Stimulated activated CD4-positive, alpha-beta T cell treated with anti-CD3 and anti-CD28 coated beads, Interleukin-1b, Interleukin-23, amount 100 ng/mL, for 24 hours (primary cell): ENCODE measurements at places on chromosomes 1 and 21.
A peak's percentile ranks its signal among the peaks of the same experiment; 100 is the strongest.

GRCh38 chr1:234666761-234667160 lies 56.8 kb upstream of the IRF2BP2 start:
- no peak for DNase-seq

DNA sequence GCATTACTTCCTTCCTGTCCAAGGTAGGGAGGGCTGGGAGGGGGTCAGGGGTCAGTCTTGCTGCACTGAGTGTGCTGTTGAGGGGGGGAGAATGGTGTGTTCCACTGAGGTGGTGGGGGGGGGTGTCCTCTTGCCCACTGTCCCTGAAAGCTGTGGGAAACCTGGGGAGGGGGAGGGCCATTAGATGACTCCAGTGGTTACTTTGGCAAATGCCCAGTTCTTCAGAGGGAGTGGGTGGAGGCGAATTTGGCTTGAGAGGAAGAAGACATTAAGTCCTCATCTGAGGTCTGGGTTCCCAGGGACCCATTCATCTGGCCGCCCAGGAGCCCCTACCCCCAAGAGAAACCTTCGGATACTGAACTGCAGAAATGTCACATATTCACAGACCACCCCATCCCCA lies 36.2 kb downstream of the MEF2D start:
- DNase-seq = no peak

DNA sequence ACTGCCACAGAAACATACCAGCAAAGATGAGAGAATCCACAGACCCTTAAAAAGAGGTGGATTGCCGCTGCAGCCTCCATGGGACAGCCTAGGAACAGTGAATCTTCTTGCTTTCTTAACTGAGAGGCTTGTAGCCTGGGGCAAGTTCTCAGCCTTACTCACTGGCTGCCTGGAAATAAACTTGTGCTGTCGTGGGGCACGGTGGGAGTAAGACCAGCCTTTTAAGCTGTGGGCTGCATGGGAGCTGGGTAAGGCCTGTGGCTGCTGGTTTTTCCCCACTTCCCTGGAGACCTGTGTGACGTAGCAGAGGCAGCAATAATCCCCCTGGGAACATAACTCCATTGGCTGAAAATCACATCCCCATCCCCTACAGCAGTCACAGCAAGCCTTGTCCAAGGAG lies 30.8 kb downstream of the CD2 start:
- no peak for DNase-seq

DNA sequence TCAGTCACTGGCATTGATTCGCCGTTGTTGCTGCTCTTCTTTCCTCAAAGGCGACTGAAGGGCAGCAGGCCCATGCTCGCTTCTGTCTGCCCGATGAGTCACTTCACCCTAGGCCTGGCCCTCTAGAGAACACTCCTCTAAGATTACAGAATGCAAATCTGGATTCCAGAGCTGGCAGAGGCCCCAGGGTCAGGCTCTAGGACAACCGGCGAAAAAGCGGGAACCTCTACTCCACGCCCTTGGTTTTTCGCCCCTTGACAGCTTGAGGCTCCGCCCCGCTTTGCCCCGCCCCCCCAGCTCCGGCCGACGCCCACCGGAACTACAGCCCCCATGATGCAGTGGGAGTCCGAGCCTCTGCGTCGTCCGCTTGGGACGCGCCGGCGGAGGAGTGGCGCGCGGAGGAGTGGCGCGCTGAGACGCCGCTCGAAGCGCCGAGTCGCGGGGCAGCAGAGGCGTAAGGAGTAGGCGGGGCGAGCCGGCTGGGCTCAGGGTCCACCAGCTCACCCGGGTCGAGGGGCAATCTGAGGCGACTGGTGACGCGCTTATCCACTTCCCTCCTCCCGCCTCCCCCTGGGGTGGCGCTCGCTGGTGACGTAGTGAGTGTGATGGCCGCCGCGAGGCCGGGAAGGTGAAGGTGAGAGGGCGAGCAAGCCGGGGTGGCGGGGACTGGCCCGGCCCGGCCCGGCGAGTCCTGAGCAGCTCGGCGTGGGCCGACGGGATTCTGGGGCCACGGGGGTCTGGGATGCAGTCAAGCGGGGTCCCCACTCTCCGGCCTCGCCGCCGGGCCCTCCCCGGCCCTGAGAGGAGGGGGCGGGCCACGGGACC lies at the start of gene MFN2:
Gene MFN2 (plus strand): TSS at position 594 of the 825 bp plus-strand sequence. CDS start 8,725 bp downstream, outside the sequence.
- peak; percentile 91 for DNase-seq

GRCh38 chr21:41196993-41197392 lies 29.0 kb downstream of the BACE2 start:
- no peak for DNase-seq

GRCh38 chr1:6935361-6935883 lies 150.2 kb downstream of the CAMTA1 start:
- no peak for DNase-seq

- DNase-seq = no peak
Measured at GRCh38 chr1:31934706-31935629, 3.2 kb downstream of the PTP4A2 start.

DNA sequence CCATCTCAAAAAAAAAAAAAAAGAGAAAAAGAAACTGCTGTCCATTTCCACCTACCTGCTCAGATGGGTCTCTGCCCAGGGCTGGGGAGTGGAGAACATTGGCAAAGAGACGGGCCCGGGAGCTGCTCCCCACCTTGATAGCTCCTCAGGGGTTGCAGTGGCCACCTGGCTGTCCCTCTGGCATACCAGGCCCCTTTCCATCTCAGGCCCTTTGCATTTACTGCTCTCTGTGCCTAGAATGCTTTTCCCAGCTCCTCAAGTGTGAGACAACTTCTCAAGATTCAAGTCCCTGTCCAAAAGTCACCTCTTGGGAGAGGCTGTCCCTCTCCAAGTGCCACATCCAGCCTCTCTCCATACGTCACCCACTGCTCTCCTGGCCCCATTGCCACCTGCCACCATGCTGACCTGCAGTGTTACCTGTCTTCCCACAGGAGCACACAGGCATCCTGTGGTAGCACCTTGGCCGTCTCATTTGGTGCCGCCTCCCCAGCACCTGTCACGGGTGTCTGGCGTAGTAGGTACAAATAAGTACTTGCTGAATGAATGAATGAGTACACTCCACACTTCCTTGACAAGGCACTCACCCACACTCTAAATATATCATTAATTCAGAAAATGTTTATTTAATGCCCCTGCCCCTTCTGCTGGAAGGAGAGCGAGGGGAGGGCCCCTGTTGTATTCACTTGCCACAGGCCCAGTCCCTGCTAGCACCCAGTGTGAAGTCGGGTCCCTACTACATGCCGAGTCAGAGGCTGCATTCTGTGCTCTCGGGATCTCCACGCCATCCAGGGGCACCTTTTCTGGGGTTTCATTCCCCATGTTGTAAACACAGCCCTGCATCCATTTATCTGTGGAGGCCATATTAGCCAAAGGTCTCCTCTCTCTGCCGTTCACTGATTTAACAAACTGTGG lies 48.8 kb downstream of the DISP3 start:
- no peak for DNase-seq

DNA sequence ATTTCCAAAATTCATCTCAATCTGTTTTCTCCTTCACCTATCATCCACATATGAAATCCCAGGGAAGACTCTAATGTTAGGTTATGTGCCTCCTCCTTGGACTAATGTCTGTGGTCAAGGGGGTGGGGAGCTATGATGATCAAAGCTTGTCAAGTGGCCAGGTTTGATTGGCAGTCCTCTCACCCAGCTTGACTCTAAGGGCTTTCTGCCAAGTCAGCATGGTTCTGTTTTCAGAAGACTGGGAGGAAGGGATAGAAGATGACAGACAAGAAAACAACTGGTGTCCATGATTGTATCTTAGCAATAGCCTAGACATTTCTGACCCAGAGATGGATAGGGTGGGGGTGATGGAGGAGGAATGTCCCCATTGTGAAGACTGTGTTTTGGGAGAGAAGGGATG lies 9.1 kb upstream of the THEM5 start:
- DNase-seq = no peak

DNA sequence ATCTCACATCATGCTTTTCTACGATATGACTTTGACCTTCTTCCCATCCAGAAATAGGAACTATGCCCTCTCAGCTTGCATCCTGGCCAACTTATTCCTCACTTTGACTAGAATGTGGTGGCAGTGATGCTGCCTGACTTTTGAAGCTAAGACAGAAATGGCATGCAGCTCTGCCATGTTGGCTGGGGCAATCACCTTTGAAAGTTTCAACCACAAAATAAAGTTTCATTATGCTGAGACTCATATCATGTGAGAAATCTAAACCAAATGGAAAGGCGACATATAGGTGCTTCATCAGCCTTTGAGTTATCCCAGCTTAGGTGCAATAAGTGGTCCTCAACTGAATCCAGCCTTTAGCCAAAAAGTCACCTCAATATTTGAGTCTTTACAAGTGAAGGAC lies 370.0 kb upstream of the CHRM3 start:
- no peak for DNase-seq

DNA sequence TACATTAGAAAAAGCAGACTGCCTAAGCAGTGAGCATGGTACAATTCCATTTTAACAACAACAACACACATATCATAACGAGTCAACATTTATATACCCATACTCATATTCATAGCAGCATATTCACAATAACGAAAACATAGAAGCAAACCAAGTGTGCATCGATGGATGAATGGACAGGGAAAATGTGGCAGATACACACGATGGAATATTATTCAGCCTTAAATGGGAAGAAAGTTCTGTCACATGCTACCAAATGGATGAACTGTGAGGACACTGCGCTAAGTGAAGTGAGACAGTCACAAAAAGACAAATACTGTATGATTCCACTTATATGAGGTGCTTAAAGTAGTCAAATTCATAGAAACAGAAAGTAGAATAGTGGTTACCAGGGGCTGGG lies 9.5 kb upstream of the MAN1C1 start:
- no peak for DNase-seq

GRCh38 chr1:231546693-231547092 lies 18.2 kb downstream of the TSNAX start:
- DNase-seq = no peak
